T-helper 1 cell treated with Interleukin-12 subunit alpha and Interleukin-12 subunit beta and Interleukin-4 antibody, amounts not matched to agents 30 ng/mL and 1 ng/mL, for 36 hours (primary cell): ENCODE measurements at places on chromosomes 11 and 22. TPM values are rescaled to one million over a fixed set of nuclear protein-coding genes. Genes with fewer than 3 reads are reported as not detected.

Gene OR8H2
- total RNA-seq, result not detected in 2 replicates

Gene PLAAT2
- total RNA-seq, result 0.29 TPM in 1 of 2 replicates, not detected in the other

Gene CSNK2A3
- total RNA-seq, result 0.80 and 1.1 TPM in 2 replicates

Gene WNT7B
- total RNA-seq, result not detected in 2 replicates

Gene AQP11
- total RNA-seq, result 0.10 and 0.34 TPM in 2 replicates

Gene SCT
- not detected in 2 replicates for total RNA-seq

Gene PRRG4
- total RNA-seq, result 0.63 and 0.74 TPM in 2 replicates

Gene MS4A6A
- not detected in 2 replicates for total RNA-seq

Gene CRYBA4
- 0.27 TPM in 1 of 2 replicates, not detected in the other for total RNA-seq

Gene DCDC1
- not detected in 2 replicates for total RNA-seq

Gene GLYAT
- total RNA-seq, result not detected in 2 replicates

Gene SYT13
- total RNA-seq, result not detected in 2 replicates

Gene TSGA10IP
- total RNA-seq, result not detected in 2 replicates

Gene OR8D1
- total RNA-seq, result not detected in 2 replicates

Gene GRM5
- total RNA-seq, result not detected in 2 replicates

Gene ZBTB16
- 4.8 and 5.8 TPM in 2 replicates for total RNA-seq

Gene FAM181B
- total RNA-seq, result not detected in 2 replicates

Gene CYP2D6
- 6.5 and 7.0 TPM in 2 replicates for total RNA-seq

Gene MOGAT2
- not detected in 2 replicates for total RNA-seq

Gene MAFF
- 5.2 and 6.3 TPM in 2 replicates for total RNA-seq

Gene MPZL3
- 19.7 and 23.9 TPM in 2 replicates for total RNA-seq

Gene LRRC74B
- total RNA-seq, result not detected in 2 replicates

Gene WNT11
- 0.71 and 2.7 TPM in 2 replicates for total RNA-seq

Gene ASCL2
- total RNA-seq, result 0.24 TPM in 1 of 2 replicates, not detected in the other

Gene APOL4
- total RNA-seq, result 0.56 and 0.73 TPM in 2 replicates

Gene SCN4B
- 0.17 and 0.29 TPM in 2 replicates for total RNA-seq

Gene GRIA4
- not detected in 2 replicates for total RNA-seq

Gene CCDC188
- 0.41 TPM in 1 of 2 replicates, not detected in the other for total RNA-seq

Gene BTG4
- not detected in 2 replicates for total RNA-seq

Gene OR52H1
- 0.20 TPM in 1 of 2 replicates, not detected in the other for total RNA-seq

Gene TEX54
- total RNA-seq, result not detected in 2 replicates

Gene CYB5R2
- total RNA-seq, result 1.4 and 1.5 TPM in 2 replicates

Gene NTM
- not detected in 2 replicates for total RNA-seq

Gene ACTN3
- not detected in 2 replicates for total RNA-seq

Gene APOBEC3F
- total RNA-seq, result 39.6 and 45.3 TPM in 2 replicates

Gene NELL1
- not detected in 2 replicates for total RNA-seq

Gene SLC17A6
- total RNA-seq, result not detected in 2 replicates

Gene STX5
- total RNA-seq, result 45.9 and 50.5 TPM in 2 replicates

Gene OR2AG1
- total RNA-seq, result not detected in 2 replicates

Gene KCNJ11
- 0.42 and 0.61 TPM in 2 replicates for total RNA-seq

Gene LRRC55
- total RNA-seq, result not detected in 2 replicates
